Osteocyte (in vitro differentiated cells): ENCODE measurements at places on chromosomes 16 and 17. TPM values are rescaled to one million over a fixed set of nuclear protein-coding genes. Genes with fewer than 3 reads are reported as not detected.
A peak's percentile ranks its signal among the peaks of the same experiment; 100 is the strongest.

The TPSD1 gene
- not detected in 2 replicates for total RNA-seq

The CHST5 gene
- total RNA-seq = 0.27 TPM in 1 of 2 replicates, not detected in the other

The SLC47A2 gene
- total RNA-seq = 0.16 and 0.24 TPM in 2 replicates

The FGF11 gene
- 1.3 and 1.5 TPM in 2 replicates for total RNA-seq

The MYH2 gene
- total RNA-seq = not detected in 2 replicates

The SP6 gene
- total RNA-seq = 0.16 TPM in 1 of 2 replicates, not detected in the other

The PIMREG gene
- total RNA-seq = 8.0 and 8.9 TPM in 2 replicates

DNA sequence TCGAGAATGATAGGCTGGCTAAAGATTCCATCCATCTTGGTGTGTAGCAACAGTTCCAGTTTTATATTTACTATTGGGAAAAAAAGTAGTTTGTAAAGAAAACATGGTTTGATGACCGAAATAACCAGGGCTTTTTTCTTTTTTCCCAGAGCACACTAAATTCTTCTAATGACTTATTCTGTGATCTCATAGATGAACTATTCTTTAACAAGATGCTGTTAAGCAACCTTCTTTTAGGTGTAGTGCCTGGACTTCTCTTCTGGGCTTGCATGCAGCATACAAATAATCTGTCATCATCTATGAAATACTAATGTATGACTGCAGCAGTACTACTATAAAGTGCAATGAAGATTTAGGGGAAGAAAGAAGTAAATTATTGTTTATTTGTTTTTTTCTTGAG lies 11.0 kb upstream of the CAPNS2 start:
- no peak for DNase-seq

DNA sequence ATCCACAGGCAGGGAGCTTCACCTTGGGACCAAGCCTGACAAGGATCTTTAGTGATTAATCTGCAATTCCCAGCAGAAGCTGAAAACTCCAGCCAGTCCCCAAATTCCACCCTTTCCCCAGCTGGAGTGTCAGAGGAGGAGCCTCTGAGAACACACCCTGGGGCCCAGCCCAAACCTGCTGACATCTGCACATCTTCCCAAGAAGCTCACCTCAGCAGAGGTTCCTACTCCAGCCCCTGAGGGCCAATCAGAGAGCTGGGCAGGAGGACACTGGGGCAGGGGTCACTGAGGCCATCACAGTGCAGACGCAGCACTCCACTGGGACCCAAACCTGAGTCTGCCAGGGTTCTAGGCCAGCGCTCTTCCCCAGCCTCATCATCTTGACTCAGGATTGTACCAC lies 44.9 kb downstream of the CNGB1 start:
- DNase-seq = no peak

DNA sequence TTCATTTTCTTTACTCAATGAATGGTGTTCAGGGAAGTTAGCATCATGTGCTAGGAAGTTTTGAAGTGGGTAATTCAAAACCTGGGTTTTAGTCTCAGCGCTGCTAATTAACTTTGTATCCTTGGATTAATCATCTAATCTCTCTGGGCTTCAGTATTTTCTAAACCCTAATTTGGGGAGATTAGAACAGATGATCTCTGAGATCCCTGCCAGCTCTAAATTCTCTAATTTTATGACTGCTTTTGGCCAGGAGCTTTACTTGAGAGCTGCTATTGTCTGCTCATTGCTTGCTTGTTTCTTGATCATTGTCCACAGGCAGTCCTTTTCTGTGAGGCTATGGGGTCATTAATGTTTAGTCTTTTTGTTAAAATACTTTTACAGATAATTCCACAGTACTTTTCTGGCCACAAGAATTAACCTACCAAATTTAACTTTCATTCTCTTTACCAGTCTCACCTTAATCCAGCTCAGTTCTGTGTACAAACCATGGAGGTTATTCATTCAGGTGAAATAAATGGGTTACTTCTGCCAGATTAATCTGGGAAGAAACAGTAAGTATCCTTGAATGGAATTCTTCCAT lies 28.4 kb upstream of the VWA3A start:
- no peak for DNase-seq

DNA sequence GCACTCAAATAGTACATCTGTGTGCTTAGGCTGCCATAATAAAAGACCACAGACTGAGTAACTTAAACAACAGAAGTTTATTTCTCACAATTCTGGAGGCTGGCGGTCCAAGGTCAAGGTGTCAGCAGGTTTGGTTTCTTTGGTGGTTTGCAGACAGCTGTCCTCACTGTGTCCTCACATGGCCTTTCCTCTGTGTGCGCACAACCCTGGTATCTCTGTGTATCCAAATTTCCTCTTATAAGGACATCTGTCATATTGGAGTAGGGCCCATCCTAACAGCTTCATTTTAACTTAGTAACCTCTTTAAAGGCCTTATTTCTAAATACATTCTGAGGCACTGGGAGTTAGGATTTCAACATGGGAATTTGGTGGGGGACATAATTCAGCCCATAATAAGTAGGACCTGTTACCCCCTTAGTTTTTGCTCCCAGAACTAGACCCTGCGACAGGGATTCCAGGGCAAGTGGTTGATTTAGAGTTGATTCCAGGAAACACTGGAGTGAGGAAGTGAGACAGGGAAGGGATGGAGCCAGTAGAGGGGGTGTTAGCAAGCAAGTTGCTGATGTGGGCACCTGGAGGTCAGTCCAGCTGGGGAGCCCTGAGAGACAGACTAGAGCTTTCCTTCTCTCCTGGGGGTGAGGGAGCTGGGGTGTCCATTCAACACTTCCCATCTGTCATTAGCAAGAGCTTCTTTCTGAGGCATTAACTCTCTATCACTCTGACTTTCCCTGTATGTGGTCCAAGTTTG lies 10.9 kb upstream of the ALKBH5 start:
- DNase-seq = no peak

DNA sequence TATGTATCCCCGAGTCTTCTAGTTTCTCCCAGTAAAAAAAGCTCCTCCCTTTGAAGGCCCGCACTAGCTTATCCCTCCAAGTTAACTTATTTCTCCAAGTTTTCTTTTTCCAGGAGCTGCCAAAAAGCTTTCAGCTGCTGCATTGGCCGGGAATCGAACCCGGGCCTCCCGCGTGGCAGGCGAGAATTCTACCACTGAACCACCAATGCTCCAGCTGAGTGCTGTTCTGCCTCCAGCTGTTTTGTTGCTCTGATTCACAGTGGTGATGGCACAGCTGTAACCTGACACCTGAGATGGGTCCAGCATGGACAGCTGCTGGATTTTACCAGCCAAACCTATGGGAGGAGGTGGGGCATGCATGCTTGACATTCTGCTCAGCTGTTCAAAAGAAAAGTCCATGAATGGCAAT lies 22.1 kb downstream of the VAC14 start:
- peak; percentile 95 for DNase-seq

DNA sequence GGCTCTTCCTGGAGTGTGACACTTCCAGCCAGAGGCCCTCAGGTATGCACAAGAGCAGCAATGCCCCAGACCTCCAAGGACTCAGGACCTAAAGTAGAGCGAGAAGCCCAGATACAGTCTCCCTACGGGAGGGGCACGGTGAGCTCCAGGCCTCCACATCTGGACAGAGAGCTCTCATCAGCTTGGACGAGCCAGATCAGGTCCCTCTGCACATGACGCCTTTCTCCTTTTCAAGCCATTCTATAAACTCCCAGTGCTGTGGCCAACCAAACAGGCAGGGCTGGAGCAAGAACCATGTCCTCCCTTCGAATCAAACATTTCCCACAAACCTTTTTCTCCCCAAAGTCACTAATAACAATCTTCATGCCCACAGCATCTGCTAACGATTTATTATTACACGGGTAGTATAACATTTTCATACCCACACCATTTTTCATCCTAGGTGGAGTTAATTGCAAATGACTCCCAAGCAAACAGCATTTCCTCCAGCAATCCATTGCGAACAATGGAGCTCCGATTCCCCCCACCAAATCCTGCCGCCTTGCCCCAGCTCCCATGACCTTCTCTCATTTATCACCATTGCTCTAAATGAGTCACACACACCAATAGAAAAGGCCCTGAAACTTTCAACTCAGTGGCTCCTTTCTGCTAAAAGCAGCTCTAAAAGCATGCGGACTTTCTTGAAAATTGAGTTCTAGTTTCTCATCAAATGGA lies 24.2 kb upstream of the NLRP1 start:
- no peak for DNase-seq

DNA sequence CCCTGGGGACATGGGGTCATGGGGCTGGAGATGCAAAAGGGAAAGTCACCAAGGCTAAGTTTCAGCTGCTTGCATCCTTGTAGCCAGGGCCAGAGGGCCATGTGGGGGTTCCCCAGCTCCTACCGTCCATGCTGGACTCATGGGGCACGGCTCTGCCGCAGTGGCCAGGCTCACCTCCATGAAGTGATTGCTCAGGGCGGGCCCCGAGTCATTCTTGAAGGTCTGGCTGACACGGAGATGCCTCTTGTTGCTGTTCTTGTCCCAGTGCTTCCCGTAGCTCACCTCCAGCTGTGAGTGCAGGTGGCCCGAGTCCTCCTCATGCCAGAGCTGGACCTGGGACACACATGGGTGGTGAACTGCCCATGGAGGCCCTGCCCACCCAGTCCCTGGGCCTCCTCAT lies 114.5 kb downstream of the RMI2 start:
- no peak for DNase-seq

GRCh38 chr16:152141-153128 lies at the start of gene HBZ:
Gene HBZ, plus strand, starts transcription at chr16:152644. Its CDS starts 266 bp downstream, at chr16:152910.
- no peak for DNase-seq

DNA sequence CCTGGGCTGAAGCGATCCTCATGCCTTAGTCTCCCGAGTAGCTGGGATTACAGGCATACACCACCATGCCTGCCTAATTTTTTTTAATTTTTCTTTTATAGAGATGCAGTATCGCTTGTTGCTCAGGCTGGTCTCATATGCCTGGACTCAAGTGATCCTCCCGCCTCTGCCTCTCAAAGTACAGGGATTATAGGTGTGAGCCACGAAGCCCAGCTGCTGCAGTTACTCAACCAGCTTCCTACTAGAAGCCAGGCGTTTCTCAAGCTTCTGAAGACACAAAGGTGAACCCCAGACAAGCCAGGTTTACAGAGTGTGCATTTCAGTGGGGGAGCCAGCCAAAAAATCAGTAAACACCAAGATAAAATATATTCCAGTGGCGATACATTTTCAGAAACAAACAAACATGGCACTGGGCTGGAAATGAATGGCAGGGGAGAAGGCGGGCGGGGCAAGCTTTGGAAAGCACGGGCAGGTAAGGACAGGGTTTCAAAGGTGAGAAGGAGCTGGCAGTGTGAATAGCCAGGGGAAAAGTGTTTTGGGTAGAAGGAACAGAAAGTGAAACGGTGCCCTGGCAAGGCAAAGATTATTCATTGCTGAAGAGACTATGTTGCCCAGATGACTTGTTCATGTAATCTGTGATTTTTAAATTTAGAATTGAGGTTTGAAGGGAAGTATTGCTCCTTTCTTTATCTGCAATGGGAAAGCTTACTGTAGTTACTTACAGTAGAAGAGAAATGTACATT lies 471.1 kb downstream of the WWOX start:
- no peak for DNase-seq

DNA sequence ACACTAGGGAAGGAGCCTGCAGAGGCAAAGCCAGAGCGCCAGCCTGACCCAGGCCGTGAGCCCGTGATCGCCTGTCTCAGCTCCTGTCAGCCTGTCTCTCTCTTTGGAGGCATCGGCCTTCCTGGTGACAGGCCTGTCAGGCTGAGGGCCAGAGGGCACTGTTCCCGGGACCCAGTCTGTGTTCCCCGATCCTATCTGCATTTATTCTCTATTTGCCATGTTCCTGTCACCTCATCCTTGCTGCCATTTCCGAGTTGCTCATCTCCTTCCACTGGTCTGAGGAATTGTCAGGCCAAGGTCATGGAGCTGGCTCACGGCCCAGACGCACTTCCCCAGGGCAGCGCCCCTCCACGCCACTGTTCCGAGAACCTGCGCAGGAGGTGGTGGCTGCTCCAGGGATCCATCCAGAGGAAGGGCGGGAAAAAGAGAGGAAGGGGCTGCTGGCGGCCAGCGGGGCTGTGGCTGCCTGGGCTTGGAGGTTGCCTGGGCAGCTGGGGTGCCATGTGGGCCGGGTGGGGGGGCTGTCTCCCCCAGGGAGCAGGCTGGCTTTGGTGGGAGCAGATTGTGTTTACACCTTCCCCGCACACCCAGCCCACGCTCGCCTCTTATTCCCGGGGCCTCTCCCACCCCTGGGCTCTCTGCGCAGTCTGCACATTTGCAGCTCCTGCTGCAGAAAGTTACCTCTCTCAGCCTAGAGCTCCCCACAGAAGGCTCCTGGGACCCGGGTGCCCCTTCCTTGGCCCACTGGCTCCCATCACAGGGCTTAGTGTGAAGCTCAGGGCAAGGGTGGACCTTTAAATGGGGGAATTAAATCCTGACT lies 4.9 kb downstream of the PRCD start:
- no peak for DNase-seq

DNA sequence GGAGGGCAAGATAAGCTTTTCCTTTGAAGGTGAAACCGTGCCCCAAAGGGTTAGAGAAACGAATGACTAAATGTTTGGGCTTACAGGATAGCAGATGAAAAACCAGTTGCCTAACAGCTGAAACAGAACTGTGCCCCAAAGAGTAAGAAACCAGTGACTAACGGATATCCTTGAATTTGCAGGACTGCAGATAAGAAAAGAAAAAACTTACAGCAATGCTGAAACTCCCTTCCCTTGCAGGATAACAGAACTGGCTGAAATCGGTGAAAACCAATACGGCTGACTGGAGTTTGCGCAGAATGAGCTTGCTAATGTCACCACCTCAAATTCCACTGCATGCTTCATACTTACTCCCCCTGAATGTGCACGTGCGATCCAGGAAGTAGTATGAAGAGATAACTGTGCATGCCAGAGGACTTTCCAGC lies 175.2 kb upstream of the NLRP1 start:
- DNase-seq = no peak

- no peak for DNase-seq
These were observed 262.3 kb downstream of the C16orf95 start for GRCh38 chr16:87054856-87055255.

DNA sequence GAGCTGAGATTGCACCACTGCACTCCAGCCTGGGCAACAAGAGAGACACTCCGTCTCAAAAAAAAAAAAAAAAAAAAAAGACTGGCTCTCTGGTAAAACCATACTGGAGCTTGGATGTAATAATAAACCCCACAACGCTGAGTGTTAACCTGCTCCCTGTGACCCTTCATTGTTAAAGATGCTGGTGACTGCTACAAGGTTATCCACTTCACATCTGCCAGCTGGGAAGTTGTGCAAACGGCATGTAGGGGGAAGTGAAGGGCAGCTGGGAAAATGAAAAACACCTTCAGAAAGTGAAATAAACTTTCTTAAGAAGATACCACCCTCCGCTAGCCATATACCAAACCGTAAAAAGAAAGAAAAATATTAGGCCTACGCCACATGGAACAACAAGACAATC lies 131.0 kb upstream of the NUDT7 start:
- no peak for DNase-seq

GRCh38 chr17:41758601-41759000 lies 24.2 kb upstream of the HAP1 start:
- DNase-seq = no peak

GRCh38 chr17:30368912-30369720 lies 9.6 kb upstream of the CPD start:
- DNase-seq = no peak

GRCh38 chr17:31100840-31101459 lies 6.2 kb downstream of the NF1 start:
- no peak for DNase-seq

GRCh38 chr17:71902894-71903506 lies 217.8 kb upstream of the SOX9 start:
- DNase-seq = no peak
